ENCODE measurements at places on chromosomes 1 and 21.

- DNase-seq, result no peak
Observed at GRCh38 chr21:31974454-31974985, 101.7 kb downstream of the HUNK start.

GRCh38 chr1:19344372-19344810 is 32.3 kb downstream of the SLC66A1 start:
- DNase-seq, result peak; percentile 84

GRCh38 chr1:67880056-67880601 is 46.9 kb upstream of the GNG12 start:
- DNase-seq, result no peak

GRCh38 chr1:160221089-160221488 is 15.9 kb downstream of the PEA15 start:
- no peak for DNase-seq

DNA sequence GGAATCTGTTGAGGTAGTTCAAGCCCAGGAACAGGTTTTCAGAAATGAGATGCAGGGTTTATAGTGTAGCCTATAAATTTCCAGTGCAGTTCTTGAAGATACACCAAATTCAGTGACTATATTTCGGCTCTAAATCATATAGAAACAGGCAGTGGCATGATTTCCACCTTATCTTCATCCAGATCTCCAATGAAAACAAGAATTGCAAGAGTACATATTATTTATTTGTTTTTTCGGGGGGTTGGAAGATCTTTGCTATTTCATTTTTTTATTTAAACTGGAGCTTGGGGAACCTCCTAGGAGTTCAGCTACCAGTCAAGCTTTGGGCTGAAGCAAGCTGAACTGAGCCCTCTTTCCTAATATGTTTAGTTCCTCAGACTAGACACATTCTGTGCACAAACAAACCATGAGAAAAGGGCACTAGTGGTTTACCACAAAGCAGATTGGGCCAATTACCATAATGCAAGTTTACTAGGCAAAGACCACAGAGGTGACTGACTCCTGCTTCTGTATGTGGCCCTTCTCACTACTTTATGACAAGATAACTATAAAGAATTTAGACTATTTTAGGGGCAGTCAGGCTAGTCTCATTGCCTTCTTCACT is 68.5 kb downstream of the RGS2 start:
- no peak for DNase-seq

- no peak for DNase-seq
Observed at GRCh38 chr21:34965200-34966174, 83.6 kb downstream of the RUNX1 start.

DNA sequence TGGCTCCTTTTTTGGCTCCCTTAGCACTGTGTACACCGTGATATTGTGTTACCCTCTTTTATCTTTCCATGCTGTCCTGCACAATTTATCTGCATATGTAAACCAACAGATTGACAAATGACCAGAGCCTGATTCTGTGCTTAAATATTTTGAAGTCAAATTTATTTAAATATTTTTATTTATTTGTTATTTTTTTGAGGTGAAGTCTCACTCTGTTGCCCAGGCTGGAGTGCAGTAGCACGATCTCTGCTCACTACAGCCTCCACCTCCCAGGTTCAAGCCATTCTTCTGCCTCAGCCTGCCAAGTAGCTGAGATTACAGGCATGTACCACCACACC is 12.8 kb downstream of the PMF1 start:
- DNase-seq, result no peak

- no peak for DNase-seq
Observed at GRCh38 chr1:143625886-143626285, 345.9 kb downstream of the FAM72C start.

- DNase-seq, result no peak
Observed at GRCh38 chr1:183711741-183712361, 58.7 kb upstream of the APOBEC4 start.

DNA sequence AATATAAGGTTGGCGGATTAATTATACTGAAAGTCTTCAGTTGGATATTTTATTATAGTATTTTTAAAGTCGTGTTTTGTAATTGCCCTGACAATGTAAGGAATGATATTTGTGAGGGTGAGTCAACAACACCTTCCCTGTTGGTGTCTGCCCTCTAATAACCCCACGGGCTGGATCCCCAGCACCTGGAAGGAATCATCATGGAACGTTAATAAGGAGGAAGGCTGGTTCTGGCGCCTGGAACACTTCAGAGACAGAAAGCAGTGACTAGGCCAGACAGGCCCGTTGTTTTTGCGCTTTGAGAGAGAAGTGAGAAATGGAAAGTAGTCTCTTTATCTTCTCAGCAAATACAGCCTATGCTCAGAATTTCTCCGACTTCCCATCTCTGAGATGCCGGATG is 31.6 kb downstream of the TEX35 start:
- no peak for DNase-seq

DNA sequence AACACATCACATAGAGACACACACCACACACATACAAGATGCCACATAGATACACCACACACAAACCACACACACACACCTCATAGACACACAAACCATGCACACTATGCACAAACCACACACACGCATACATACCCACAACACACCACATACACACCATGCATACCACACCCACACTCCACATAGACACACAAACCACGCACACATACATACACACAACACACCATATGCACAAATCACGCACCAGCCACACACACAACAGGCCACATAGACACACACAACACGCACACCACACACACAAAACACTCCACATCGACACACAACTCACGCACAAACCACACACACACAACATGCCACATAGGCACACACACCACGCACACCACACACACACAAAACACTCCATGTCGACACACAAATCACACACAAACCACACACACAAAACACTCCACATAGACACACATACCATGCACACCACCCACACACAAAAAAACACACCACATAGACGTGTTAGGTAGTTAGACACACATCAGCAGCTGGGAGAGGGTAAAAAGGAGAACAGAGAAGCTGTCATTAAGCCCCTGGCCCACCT is 49.5 kb upstream of the SLC19A1 start:
- no peak for DNase-seq

GRCh38 chr1:40802742-40803113 is 19.1 kb downstream of the KCNQ4 start:
- no peak for DNase-seq

- no peak for DNase-seq
Observed at GRCh38 chr1:36851087-36851486, 183.2 kb downstream of the GRIK3 start.

- DNase-seq, result no peak
Observed at GRCh38 chr1:86062453-86062852, 94.1 kb downstream of the COL24A1 start.

DNA sequence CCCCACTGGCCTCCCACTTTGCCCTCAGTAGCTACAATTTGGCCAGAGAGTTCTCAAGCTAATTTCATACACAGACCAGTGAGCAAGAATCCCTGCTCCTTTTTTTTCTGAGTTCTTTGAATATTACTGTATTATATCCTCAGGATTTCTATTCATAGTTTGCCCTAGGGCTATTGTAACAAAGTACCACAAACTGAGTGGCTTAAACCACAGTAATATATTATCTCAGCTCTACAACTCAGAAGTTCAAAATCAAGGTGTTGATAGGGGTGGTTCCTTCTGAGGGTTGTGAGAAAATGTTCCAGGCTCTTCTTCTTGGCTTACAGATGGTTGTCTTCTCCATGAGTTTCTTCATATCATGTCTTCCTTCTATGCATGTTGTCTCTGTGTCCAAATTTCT is 289.4 kb upstream of the ESRRG start:
- DNase-seq, result no peak

GRCh38 chr1:168498956-168499687 is 44.7 kb downstream of the XCL2 start:
- no peak for DNase-seq

DNA sequence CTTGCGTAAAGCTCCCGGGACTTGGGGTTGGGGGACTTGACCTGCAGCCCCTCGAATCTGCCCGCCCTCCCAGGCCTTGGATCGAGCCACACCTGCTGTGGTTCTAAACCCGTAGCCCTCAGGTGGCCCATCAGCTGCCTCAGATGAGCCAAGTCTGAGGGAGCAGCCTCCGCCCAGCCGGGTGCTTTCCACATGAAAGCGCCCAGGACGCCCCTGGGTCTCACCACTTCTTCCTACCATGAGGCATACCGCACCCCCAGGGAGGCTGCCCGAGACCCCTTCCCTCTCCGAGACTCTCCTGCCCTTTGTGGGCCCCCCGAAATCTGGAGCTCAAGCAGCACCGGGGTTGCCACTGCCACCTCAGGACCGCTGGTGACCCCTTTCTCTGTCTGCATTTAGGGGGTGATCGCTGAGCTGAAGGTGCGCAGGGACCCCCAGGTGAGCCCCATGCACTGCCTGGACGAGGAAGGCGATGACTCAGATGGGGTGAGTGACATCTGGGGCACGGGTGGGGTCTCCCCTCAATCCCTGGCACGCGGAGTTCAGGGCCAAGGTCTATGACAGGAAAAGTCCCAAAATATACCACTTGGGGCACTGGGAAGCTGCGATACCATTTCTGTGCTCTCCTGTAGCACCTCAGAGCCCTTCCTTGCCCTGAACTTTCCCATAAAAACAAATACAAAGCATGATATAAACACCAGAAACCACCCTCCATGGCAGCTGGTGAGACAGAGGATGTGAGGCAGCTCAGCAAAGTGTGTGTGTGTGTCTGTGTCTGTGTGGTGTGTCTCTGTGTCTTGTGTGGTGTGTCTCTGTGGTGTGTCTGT is 68.5 kb downstream of the SLC19A1 start:
- no peak for DNase-seq

DNA sequence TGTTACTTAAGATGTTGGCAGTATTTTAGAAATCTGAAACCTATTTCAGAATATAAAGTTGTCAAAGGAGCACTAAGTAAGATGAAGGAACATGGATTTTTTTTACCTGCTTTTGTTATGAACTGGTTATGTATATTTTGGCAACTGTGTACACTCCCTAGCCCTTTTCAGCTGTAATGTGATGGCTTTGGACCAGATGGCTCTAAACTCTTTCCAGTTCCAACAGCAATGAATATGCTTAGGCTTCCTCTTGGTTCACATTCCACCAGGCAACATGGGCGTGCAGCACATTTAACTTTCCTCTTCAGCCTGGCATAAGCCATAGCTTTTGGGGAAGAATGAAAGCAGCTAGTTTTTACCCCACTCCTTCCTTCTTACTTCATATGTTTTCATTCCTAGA is 95.6 kb upstream of the ADAMTS5 start:
- no peak for DNase-seq

GRCh38 chr1:36494971-36495370 is 12.3 kb upstream of the CSF3R start:
- no peak for DNase-seq

- DNase-seq, result no peak
Observed at GRCh38 chr1:185581961-185582725, 152.0 kb upstream of the HMCN1 start.

- DNase-seq, result no peak
Observed at GRCh38 chr1:5889462-5889861, 102.8 kb downstream of the NPHP4 start.

DNA sequence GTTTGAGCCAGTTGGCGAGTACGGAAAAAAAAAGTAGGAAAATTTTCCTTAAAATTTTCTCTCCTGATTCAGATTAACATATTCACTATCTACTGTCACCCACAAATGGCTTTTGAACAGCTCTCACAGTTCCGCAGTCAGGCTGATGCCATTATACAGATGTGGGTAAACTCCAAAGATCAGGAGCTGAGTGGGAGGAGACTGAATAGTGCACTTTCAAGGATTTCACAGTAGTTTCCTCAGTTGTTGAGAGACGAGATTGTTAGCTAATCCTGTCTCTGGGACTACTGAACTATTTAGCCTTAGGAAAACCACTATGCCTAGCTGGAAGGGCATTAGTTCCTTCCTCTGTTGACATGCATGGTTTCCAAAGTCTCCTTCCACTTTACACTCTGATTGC is 3.2 kb upstream of the DISP1 start:
- DNase-seq, result no peak

DNA sequence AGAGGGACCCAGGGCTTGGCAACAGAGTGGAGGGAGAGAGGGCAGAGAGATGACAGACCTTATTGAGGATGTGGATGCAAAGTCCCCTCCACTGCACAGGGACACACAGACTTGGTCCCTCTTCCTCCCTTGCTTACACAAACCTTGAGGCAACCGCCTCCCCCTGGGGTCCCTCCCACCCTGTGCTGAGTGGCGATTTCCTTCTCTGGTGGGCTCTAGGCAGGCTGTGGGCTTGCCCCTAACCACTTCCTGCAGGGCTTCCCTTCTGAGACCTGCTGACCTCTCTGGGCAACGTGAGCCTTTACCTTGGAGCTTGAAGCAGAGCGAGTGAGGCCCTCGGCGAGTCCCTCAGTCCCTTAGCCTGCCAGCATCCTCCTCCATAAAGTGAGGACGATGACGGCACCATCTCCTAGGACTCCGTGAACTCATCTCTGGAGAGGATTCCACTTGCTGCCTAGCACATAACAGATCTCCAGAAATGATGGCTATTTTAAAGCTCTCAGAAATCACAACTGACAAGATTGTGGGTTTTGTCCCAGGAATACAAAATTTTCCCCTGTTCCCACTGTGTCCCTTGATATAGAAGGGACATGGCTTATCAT is 25.0 kb downstream of the KIAA1614 start:
- no peak for DNase-seq

DNA sequence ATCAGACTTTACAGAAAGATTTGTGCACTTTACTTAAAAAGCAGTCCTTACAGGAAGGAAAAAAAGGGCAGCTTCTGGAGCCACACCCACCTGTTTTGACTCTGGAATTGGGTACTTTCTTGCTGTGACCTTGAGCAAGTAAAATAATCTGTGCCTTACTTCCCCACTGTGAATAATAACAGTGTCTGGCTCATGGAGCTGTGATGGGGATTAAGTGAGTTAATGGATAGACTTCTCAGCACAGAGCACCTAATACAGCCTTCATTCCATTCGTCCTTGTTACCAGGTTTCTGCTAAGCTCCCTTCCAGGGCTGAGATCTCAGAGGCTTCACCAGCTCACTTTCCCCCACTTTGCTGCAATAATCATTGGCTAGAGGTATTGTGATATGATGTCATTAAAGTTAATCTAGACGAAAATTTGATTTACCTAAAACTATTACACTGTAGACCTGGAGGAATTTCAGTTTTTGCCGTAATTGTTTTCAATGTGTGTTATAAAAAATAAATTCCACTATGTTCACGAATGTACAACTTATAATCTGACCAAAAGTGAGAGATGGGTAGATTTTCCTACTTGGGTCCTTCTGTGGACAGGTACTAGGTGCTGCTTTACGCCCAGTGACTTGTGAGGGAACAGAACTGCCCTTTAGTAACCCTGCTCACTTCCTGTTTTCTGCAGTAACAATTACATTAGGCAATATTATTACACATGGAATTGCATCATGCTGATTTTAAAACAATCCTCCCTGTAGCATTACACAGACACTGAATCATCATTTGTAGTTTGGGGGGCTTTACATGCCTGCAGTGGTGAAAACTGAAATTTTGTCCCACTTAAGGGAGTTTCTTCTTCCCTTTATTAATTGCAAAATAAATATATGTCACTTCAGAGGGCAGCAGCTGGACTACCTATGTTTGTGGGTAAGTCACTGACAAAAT is 19.7 kb upstream of the ABCG1 start:
- DNase-seq, result no peak

- no peak for DNase-seq
Observed at GRCh38 chr1:24856787-24857506, 73.1 kb downstream of the RUNX3 start.

Measured in glutamatergic neuron (in vitro differentiated cells).